ENCODE measurements at places on chromosomes 11 and 22.

DNA sequence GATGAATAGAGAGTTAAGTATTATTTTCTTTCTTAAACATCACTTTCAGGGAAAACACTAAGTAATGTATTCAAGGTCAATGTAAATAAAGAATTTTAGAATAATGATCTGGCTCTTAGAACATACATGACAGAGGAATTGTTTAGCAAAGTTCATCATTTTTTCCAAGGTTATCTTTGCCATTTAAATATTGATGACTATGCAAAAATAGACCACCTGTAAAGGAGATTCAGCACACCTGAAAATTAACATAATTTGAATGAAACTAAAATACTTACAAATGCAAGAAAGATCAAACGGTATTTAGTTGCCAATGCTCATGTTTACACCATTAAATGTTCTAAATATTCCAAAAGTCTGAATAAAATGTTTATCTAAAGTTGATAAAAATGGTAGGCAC, 782.6 kb upstream of the CHORDC1 start:
- no peak for DNase-seq

DNA sequence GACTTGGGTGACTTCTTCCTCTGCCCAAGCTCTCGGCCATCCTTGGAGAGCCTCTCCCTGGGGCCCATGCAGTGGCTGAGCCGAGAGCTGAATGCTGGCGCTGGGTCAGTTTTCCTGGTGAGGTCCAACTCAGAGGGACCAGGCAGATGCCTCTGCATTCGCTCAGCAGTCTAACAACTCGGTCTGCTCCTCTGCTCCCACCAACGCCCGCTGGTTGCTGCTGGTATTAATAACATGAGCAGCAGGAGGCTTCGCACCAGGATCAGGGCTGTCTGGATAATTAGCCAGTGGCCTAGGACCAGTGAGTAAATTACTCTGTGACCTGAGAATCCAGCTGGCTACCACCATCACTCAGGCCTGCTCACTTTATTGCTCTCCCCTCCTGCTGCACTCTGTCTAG, 77.7 kb upstream of the FAM181B start:
- DNase-seq: no peak

DNA sequence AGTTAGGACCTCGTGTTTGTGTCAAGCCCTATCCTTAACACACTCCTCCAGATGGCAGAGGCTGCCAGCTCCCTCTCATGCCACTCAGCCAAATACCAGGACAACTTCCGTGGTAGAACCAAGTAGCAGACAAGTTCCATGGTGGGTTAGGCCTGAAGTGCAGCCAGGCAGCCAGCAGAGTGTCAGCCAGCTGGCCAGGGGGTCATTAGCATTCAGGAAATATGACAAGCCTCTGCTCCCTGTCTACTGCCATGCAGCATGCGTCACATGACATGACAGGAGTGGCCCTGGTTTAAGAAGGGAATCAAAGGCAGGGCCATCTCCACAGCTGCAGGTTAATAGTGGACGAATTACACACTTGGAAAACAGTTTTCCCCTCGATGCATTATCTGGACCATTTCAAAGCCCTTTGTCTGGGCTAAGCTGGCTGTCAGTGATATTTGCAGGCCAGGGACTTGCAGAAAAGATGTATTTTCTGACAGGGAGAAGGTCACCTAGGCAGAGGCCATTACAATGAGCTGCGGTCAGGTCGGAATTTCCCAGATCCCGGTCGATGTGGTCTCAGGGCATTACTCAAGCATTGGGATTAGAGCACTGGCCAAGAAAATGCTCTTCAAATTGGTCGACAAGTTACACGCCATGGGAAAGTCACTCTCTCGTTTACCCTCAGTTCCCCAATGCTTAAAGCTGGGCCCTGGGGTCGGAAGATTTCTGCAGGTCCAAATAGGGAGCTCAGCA, 461.7 kb upstream of the CADM1 start:
- no peak for DNase-seq

DNA sequence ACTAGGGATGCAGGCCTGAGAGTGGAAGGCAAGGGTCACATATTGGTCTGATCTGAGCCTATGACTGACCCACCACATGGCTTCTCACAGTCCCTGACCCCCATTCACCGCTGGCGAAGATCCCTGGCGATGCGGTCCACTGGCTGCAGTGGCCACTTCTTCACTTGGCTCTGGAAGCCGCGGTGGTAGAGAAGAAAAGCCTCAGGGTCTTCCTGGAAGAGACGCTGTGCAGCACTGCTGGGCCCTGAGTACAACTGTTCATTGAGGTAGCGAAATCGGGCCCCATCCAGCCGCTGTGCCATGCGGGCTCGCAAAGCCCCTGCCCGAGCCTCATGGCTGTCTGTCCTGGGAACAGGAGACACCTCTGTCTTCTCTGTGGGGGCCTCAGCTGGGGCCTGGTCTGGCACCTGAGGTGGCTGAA, 2.4 kb downstream of the RRP8 start:
- no peak for DNase-seq

- DNase-seq: no peak
These were observed 149.1 kb downstream of the LARGE1 start for GRCh38 chr22:33771136-33771535.

DNA sequence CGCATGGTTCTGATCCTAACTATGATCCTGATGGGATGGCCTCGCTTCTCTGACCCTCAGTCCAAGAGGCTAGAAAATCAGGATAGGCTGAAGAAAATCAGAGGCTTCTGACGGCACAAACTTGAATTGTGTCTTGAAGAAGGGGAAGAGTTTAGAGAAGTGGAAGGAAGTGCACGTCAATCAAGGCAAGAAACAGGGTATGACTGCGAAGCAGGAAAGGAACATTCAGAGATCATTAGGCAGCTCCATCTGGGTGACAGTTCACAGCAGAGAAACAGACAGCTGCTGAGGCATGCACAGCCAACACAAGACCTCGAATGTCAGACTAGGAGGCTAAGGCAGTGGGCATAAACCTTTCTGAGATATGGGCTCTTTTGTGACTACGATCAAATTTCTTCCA, 29.3 kb downstream of the CLPB start:
- DNase-seq: no peak

- no peak for DNase-seq
These were observed 80.7 kb downstream of the RBFOX2 start for GRCh38 chr22:35947794-35948425.

DNA sequence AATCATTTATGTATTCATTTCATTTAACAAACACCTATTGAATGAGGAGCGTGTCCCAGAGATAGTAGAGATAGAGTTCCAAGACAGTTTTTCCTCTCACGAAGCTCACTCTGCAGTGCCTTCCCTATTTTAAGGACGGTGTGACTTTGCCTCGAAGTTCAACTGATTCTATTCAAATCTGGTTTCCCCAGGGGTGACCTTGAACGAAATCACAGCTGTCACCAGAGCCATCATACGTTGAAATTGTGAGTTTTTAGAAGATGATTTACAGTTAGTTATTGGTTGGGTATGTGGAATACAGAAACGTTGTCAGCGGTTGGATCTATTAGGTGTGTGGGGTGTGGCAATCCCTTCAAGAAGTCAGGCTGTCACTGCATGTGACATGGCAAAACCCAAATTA, 33.9 kb upstream of the SESN3 start:
- no peak for DNase-seq

DNA sequence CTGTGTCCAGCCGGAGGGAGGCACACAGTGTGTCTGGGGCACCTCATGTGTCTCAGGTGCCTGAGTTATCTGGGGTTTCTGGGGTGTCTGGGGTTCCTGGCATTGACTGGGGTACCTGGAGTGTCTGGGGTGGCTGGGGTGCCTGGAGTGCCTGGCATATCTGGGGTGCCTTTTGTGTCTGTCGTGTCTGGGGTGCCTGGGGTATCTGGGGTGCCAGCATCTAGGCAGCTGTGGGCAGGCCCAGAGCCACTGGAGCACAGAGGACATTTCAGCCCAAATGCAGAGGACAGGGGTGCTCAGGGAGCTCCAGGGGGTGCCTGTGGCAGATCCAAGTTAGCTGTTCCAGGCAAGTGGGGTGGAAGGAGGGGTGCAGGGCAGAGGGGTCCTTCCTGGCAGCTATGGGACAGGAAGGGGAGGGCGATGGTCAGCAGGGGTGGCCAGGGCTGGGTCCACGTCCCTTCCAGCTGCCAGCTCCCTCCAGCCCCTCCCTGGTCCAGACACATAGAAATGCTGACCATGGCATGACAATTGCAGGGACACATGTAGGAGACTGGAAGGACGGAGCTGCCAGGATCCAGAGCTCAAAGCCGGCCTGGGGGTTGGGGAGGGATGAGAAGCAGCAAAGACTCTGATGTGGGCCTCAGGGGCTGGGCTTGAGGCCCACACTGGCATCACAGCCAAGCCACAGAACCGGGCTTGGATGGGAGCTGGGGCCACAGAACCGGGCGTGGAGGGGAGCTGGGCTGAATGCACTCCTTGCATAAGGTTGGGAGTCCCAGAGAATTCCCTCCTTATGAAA, 133.0 kb downstream of the BRD1 start:
- DNase-seq: no peak

GRCh38 chr22:35879351-35879750, 149.3 kb downstream of the RBFOX2 start:
- DNase-seq: no peak

GRCh38 chr11:43936076-43936475, 6.4 kb upstream of the C11orf96 start:
- no peak for DNase-seq

- no peak for DNase-seq
These were observed 108.9 kb downstream of the GALNT18 start for GRCh38 chr11:11512929-11513328.

DNA sequence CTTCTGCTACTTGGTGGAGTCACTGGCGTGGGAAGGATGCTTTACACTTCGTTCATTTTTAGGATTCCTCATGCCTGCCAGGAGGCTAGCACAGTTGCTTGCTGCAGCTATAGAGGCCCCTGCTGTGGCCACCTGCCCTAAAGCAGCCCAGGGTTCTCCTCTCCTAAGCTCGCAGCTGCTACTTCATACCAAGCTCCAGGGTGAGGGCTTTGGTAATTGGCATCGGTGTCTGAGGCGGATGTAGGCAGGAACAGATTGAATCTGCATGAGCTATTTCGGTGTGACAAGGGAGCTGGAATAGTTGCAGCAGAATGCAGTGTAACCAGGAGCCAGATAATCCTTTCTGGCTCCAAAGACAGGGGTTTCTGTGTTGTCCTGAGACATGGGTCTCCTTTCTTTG, 133.1 kb downstream of the MICAL2 start:
- DNase-seq: no peak

GRCh38 chr11:32429477-32429876, 5.9 kb downstream of the WT1 start:
- DNase-seq: no peak

DNA sequence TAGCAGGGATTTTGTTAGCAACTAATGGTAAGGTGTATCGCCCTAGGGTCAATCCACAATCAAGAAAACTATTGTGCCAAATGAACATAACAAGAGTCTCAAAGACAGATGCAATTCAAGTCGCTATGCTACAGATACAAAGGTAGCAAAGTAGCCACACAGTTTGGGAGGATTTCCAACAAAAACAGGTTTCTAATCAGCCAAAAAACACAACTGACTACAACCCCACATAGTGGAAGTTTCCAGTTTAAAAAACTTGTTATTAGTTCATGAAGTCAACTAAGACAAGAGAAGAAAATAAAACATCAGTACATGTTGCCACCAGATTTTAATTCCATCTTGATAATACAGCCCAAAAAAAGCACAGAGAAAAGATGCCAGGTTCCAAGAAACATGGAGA, 38.0 kb downstream of the MYH9 start:
- no peak for DNase-seq

GRCh38 chr11:86999859-87000753, 37.6 kb upstream of the TMEM135 start:
- no peak for DNase-seq

DNA sequence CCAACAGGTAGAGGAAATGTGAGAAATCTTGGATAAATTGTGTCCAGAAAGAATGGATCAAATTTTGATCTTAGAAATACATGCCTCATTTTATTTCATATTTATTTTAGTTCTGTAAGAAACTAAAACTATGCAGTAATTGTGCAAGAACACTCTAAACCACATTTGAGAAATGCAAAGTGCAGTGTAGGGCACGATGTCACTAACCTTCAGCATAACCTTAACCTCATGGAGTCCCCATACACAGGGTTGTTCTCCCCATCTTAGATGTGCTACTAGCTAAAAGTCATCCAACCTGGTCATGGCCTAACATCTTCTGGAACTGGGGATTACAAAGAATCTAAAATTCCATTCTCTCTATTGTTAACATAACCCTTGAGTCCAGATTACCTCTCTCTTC, 48.4 kb upstream of the ARHGAP42 start:
- no peak for DNase-seq

GRCh38 chr11:86101941-86102407, 33.1 kb upstream of the PICALM start:
- DNase-seq: no peak

Measured in stimulated activated CD4-positive, alpha-beta T cell treated with anti-CD3 and anti-CD28 coated beads, TNF-alpha, amount 100 ng/mL, for 48 hours (primary cell).